ENCODE measurements at places on chromosomes 3 and 15. TPM values are rescaled to one million over a fixed set of nuclear protein-coding genes. Genes with fewer than 3 reads are reported as not detected.

GRCh38 chr3:172987273-172987672 lies 153.8 kb downstream of the SPATA16 start:
- DNase-seq, result peak; percentile 21

GRCh38 chr15:40445421-40445922 lies 4.7 kb downstream of the BAHD1 start:
- DNase-seq, result peak; percentile 62

- DNase-seq, result no peak
These were observed 996.0 kb downstream of the OTOL1 start for GRCh38 chr3:162492446-162493081.

- DNase-seq, result no peak
These were observed 24.9 kb downstream of the NIPA2 start for GRCh38 chr15:22863356-22863755.

GRCh38 chr3:96803870-96804269 lies 10.5 kb upstream of the EPHA6 start:
- no peak for DNase-seq

GRCh38 chr3:122671553-122671952 lies 9.1 kb upstream of the PARP14 start:
- no peak for DNase-seq

DNA sequence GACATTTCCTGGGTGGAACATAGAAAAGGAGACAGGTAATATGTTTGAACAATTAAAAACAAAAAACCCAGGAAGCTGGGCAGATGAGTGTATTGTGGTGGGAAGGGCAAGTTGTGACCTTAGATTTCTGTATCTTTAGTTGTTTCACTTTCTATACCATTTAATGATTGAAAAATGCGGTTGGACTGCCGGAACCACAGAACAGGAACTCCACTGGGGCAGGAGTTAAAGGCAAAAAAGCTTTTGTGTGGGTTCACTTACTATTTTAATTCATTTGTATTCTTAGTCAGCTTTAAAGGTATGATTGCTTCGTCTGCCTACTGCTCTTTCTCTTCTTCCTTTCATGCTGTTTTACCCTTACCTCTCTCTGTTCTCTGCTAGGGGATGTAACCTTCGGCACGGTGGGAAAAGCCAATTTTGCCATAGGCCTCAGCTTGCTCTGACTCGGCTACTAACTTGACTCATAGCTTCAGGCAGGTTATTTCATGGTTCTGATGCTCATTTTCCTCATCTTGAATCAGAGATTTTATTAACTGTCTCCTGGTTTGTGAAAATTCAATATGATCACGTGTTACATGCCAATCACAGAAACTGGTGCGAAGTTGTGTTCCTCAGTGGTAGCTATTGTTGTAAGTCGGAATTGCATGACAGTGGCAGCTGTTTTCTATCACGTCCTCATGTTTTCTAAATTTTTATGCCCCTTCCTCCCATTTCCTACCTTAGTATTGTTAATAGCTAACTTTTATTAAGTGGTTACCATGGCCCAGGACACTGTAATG lies 1.6 kb upstream of the MCTP2 start:
- DNase-seq, result no peak

DNA sequence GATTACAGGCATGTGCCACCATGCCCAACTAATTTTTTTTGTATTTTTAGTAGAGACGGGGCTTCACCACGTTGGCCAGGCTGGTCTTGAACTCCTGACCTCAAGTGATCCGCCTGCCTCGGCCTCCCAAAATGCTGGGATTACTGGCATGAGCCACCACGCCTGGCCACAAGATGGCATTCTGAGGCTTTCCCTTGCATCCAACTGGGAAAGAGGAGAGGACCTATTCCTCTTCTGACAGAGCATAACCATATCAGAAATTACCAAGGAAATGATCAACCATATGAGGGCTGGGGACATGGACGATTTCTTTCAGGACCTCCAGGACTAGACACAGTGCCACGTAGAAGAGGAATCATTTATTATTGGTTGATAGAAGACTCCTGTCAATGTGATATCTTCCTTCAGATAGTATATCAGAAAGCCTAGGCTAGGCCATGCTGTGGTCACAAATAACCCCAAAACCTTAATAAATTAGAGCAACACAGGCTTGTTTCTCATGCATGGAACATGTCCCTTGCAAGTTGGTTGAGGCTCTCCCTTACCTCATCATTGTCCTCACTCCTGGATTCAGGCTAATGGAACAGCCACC lies 372.3 kb upstream of the IL12A start:
- no peak for DNase-seq

DNA sequence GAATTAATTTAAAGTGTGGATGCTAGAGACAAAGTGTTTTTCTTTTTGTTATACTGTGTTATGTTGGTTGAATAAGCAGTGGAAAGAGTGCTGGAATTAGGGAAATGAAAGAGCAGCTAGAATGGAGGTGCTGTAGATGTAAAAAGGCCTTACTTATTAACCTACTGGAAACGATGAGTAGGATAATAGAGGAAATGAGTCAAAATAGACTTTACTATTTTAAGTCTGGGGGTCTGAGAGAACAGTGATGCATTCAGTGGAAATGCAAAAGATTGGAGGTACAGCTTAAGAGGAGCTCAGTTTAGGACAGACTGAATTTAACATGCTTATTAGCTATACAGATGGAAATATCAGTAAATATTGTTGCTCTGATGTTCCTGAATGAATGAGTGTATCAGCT lies 674.0 kb downstream of the OTOL1 start:
- DNase-seq, result no peak

DNA sequence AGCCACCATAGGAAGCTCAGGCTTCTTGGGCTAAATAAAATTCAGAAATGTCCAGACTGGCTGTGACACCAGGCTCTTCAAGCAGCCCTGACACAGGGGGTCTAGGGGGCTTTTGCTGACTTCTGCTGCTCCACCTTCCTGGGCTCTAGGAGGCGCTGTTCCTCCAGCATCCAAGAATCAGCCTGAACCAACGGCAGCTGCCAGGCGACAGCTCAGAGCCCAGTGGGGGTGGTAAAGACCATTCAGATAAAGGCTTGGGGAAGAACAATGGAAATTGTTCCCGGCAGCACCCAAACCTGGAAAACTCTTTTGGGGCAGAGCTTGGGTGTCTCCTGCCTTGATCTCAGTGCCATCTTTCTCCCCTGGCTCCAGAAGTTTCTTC lies 21.6 kb upstream of the PSTPIP1 start:
- DNase-seq, result peak; percentile 91

DNA sequence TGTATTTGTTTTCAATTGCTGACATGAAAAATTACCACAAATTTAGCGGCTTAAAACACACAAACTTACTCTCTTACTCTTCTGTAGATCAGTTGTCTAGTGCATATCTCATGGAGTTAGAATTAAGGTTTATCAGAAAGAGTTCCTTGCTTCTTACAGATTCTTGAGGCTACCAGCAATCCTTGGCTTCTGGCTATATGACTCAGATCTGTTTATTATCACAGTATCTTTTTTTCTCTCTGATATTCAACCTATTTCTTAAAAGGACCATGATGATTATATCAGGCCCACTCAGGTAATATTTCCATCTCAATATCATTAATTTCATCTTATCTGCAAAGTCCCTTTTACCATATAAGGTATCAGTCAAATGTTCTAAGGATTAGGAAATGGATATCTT lies 263.5 kb upstream of the BCHE start:
- DNase-seq, result no peak

- no peak for DNase-seq
These were observed 124.2 kb upstream of the ABI3BP start for GRCh38 chr3:101117465-101117864.

KLHL40 gene
- total RNA-seq, result not detected

PTPRG gene
- total RNA-seq, result 81.5 TPM

PLA2G4B gene
- 5.3 TPM for total RNA-seq

CHRNB4 gene
- total RNA-seq, result 2.7 TPM

GREM1 gene
- 2.0 TPM for total RNA-seq

CELF6 gene
- total RNA-seq, result not detected

MST1 gene
- total RNA-seq, result 11.0 TPM

ARL14 gene
- 0.07 TPM for total RNA-seq

Data from H7 (cell line).